ENCODE measurements at places on chromosomes 12 and 14.

GRCh38 chr14:70283156-70283555 lies 76.3 kb downstream of the COX16 start:
- DNase-seq: peak; percentile 53

GRCh38 chr12:27561535-27562350 lies 37.7 kb downstream of the PPFIBP1 start:
- DNase-seq: no peak

DNA sequence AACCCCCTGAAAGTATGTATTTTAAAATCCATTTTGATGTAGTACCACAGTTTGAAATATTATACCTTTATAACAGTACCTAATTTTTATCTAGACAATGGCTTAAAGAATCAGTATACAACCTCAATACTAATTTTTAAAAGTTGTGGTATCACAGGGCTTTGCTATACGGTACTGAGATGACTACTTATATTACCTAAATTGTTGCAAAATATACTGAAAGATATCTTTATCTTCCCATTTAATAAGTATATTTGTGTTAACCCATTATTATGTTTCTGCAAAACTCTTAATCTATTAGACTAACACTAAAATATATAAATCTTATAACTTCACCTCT lies 67.1 kb downstream of the RALGAPA1 start:
- no peak for DNase-seq

- no peak for DNase-seq
These were observed 115.6 kb downstream of the CALM1 start for GRCh38 chr14:90512329-90512991.

GRCh38 chr12:76957301-76957700 lies 78.5 kb upstream of the CSRP2 start:
- no peak for DNase-seq

GRCh38 chr12:6936636-6937480 lies 6.8 kb upstream of the RNU7-1 start:
- peak; percentile 72 for DNase-seq

GRCh38 chr12:28938056-28938455 lies 211.0 kb upstream of the FAR2 start:
- DNase-seq: peak; percentile 57

DNA sequence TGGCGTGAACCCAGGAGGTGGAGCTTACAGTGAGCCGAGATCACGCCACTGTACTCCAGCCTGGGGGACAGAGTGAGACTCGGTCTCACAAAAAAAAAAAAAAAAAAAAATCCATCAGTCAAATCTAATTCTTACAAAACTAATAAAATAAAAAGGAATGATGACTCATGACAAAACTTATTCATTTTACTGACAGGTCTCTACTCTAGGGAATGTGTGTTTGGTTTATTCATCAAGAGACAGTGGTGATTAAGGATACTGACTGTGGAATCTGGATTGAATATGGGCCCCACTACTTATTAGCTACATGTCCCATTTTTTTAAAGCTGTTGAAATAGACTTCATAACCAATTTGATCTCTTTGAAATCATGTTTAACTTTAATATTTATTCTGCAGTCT lies 29.3 kb upstream of the GAS2L3 start:
- DNase-seq: no peak

DNA sequence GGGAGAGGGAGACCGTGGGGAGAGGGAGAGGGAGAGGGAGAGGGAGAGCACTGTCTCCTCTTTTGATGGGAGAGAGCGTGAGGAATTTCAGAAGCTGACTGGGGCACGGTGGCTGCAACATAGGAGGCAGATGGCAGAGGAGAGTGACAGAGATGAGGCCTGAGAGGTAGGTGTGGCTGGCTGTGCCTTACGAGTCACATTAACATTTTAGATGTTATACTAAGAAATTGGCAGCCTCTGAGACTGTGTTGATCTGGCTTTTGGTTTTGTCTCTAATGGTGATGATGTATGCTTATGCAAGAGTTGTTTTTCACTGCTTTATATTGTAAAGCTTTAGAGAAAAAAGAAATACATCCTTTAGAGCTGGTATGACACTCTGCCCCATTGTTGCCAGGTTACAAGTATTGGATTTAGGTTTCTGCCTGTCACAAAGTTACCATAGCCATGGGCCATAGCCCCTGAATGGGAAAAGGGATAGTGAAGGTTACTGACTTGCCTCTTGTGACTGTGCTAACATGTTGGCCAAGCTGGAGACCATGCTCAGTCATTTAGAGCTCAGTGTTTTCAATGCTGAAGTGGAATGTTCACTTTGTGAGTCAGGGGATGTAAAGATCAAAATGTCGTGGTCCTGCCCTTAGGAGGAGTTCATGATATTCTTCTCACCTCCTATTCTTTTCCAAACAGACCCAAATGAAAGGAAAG lies 186.2 kb downstream of the SYNE2 start:
- no peak for DNase-seq

GRCh38 chr14:31189346-31190218 lies 18.0 kb downstream of the HECTD1 start:
- no peak for DNase-seq

- no peak for DNase-seq
These were observed 129.8 kb downstream of the TBX5 start for GRCh38 chr12:114275932-114276785.

GRCh38 chr12:3113671-3114325 lies 36.6 kb downstream of the TSPAN9 start:
- no peak for DNase-seq

- no peak for DNase-seq
These were observed 95.2 kb downstream of the EGLN3 start for GRCh38 chr14:33855672-33856071.

- DNase-seq: no peak
These were observed 171.4 kb downstream of the KIF26A start for GRCh38 chr14:104309657-104310369.

DNA sequence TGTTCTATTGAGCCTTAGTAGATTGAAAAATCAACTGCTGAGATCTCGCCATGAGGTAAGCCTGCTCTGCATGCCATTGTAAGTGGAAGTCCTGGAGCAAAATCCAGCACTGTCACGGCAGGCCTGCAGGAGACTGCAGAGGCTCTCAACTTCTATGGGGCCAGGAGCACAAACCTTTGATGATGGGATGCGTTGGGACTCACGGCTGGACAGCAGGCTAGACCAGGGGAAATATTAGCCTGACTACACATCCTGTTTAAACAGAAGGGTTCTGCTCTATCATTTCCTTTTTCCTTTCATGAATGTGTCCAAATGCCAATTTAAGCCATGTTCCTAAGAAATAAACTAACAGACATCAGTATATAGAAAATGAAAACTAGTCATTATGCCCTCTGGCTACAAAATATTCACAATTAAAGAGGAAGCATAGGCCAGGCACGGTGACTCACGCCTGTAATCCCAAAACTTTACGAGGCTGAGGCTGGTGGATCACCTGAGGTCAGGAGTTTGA lies 33.9 kb upstream of the RASSF8 start:
- no peak for DNase-seq

- DNase-seq: no peak
These were observed 365.7 kb downstream of the TMEM132D start for GRCh38 chr12:129538137-129538536.

DNA sequence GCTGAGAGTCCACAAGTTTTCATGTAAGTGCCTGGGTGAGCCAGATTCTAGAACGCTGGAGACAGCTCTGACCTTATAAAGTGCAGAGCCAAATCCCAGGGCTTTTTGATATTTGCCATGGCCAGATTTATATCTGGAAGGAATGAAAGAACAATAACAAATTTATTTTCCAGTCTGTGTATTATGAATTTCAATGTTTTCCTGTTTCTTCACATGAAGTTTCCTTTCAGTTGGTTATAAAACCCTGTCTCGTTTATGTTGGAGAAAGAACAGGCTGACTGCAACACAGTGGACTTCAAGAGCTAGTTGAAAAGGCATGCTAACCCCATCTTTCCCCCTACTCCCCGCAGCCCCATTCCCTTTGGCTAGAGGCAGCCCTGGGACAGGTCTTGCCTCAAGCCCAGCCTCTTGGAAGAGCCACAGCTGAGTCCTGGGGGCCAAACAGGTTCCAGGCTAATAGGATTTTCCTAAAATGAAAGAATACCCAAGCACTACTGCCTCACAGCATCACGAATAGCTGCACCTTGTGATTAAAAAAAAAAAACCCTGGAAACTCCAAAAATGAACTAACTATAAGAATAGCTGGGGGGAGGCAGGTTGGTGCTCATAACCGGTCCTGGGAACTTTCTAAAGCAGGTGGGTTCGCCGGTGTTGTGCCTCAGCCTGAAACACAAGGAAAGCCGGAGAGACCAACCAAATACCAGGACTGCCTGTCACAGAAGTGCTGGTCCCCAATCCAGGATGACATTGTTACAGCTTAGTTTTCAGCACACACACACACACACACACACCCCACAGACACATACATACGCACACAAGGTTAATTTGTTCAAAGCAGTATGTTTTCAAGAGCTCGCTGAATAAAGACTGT lies 1.5 kb downstream of the FBLN5 start:
- DNase-seq: no peak

GRCh38 chr14:31043379-31043778 lies 17.2 kb upstream of the STRN3 start:
- DNase-seq: no peak

DNA sequence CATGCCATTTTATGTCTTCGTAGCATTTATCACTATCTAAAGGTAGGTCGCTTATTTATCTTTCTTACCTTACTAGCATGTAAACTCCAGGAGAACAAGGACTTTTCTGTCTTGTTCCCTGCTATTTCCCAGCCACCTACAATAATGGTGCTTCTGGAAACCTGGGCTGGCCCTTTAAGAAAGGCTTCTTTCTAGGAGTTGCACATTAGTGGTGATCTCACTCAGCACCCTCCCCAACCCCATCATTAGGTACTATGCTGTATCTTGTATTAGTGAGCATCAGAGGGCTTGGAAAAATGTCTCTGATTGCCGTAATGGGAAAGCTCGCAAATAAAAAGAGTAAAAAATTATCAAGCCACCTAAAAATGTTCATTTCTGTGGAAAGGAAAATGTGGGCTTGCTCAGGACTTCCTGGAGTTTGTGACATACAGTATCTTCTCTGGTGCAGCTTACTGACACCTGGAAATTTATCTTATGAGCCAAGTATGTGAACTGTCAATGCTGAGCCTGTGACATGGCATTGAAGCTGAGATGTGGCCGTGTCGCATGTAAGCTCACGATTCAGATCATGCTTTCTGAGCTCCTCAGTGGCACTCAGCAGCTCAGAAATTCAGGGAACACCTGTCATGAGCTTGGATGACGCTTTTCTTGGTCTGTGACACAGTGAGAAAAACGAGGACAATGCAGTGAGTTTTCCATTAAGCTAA lies 12.4 kb downstream of the CCDC92 start:
- DNase-seq: no peak

GRCh38 chr12:56118688-56119357 lies 757 bp downstream of the ZC3H10 start:
- no peak for DNase-seq

DNA sequence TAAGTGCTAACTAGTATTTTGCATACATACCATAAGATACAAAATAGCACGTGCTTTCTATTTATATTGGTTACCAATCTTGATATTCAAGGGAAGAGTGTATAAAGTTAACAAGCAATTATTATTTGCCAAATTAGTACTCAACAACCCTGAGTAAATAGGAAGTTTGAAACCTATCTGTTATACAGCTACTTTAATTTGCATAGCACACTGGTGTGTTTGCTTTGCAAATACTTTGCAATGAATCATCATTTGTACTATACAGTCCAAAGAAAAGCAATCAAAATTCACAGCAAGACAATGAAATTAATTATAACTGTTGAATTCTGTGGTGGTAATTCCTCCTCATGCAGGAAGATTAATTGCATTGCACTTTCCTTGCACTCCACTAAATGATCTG lies 469.1 kb downstream of the PRKD1 start:
- DNase-seq: peak; percentile 11

GRCh38 chr12:114958538-114958937 lies 274.6 kb upstream of the TBX3 start:
- DNase-seq: no peak

DNA sequence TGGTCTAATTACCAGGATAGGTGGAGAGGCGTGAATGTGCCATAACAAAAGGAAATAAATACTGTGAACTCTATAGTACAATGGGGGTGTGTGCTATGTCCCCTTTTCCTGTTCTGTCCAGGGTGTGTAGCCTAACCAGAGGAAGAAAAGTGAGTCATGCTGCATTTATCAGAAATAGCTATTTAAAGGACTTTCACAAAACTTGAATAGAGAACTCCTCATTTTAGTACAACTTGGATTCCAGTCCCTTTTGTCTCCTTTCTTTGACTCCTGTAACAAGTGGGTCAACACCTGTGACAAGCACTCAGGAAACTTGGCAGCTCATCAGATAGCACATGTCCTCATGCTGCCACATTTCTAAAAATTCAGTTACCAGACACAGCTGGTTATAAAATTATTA lies 123.4 kb downstream of the CCDC91 start:
- DNase-seq: peak; percentile 24

- DNase-seq: no peak
These were observed 78.3 kb upstream of the METAP2 start for GRCh38 chr12:95395696-95396095.

DNA sequence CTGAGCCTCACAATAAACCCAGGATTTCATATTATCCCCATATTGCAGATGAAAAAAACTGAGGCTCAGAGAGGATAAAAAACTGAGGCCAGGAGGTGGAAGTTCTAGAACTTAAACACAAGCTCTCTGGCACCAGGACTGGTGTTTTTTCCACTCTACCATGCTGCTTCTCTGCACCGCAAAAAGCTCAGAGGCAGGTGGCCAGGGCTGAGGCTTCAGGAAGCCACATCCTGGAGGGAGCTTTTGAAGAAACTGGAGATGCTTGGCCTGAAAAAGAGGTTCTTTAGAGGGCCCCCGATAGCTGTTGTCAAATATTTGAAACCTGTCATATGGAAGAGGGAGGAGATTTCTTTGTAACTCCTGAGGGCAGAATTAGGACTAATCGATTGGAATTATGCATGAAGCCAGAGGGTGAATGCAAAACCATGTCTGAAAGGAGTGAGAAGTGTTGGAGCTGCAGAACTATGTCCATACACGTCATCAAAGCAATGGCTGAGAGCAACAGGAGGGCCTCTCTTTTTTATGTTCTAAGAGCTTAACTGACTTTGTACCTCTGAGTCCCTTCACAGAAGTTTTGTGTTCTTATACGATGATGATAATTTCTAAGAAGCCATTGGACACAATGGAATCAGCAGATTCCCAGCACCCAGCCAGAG lies 448.6 kb downstream of the FUT8 start:
- DNase-seq: no peak

GRCh38 chr14:76769636-76770292 lies 8.5 kb downstream of the VASH1 start:
- DNase-seq: no peak

DNA sequence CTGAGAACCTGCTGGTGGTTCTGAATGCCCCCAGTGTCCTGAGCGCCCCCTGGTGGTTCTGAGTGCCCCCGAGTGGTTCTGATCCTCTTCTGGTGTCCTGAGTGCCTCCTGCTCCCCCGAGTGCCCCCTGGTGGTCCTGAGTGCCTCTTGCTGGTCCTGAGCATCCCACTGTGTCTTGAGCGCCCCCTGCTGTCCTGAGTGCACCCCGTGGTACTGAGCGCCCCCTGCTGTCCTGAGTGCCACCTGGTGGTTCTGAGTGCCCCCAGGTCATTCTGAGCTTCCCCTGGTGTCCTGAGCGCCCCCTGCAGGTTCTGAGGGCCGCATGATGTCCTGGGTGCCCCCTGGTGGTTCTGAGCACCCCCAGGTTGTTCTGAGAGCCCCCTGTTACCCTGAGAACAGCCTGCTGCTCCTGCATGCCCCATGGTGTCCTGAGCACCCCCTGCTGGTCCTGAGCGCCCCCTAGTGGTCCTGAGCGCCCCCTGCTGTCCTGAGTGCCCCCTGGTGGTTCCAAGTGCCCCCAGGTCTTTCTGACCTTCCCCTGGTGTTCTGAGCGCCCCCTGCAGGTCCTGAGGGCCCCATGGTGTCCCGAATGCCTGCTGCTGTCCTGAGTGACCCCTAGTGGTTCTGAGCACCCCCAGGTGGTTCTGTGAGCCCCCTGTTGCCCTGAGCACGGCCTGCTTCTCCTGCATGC lies 1165.4 kb downstream of the TMEM121 start:
- DNase-seq: no peak
